ENCODE measurements at places on chromosomes 4 and X.

- no peak for DNase-seq
Observed at GRCh38 chrX:108736509-108737479, at the start of gene IRS4. IRS4 (minus strand) TSS chrX:108736563.

DNA sequence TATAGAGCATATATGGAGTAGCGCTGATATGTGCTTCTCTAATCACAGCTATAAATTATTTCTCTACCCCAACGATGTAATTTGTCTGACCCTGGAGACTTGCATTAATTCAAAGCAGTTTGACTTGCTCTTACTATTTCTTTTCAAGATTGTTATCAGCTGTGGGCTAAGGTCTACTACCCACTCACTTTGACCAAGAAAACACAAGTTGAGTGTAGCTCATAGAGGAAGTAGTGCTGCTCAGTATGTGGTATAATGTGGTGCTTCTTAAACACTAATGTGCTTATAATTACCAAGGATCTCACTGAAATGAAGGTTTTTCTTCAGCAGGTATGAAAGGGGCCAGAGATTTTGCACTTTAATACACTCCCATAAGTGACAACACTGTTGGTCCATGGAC is 70.1 kb downstream of the INPP4B start:
- no peak for DNase-seq

- no peak for DNase-seq
Observed at GRCh38 chrX:39757971-39758370, 339.8 kb downstream of the BCOR start.

- no peak for DNase-seq
Observed at GRCh38 chr4:92406488-92406887, 102.7 kb downstream of the GRID2 start.

- DNase-seq, result no peak
Observed at GRCh38 chrX:72169008-72169728, 12.4 kb upstream of the PIN4 start.

- DNase-seq, result peak; percentile 9
Observed at GRCh38 chrX:71989768-71990426, 79.3 kb downstream of the NHSL2 start.

- no peak for DNase-seq
Observed at GRCh38 chrX:31124536-31124935, 52.7 kb upstream of the FTHL17 start.

DNA sequence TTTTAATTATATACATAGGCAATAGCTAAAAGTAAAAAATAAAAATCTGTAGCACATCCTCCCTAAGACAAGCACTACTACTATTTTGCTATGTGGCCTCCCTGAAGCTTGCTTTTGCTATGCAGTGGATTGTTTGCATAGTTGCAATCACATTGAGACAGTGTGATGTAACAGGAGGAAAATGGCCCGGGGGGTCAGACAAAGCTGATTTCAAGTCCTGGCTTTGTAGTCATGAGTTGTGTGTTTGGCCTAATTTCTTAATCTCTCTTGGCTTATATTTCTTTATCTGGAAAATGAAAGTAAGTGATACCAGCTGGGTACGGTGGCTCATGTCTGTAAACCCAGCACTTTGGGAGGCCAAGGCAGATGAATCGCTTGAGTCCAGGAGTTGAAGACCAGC is 166.6 kb downstream of the LHFPL1 start:
- DNase-seq, result no peak

GRCh38 chrX:10755439-10756334 is 135.3 kb upstream of the MID1 start:
- DNase-seq, result peak; percentile 61

GRCh38 chr4:135508006-135508714 is 1306.6 kb upstream of the PABPC4L start:
- DNase-seq, result peak; percentile 87

DNA sequence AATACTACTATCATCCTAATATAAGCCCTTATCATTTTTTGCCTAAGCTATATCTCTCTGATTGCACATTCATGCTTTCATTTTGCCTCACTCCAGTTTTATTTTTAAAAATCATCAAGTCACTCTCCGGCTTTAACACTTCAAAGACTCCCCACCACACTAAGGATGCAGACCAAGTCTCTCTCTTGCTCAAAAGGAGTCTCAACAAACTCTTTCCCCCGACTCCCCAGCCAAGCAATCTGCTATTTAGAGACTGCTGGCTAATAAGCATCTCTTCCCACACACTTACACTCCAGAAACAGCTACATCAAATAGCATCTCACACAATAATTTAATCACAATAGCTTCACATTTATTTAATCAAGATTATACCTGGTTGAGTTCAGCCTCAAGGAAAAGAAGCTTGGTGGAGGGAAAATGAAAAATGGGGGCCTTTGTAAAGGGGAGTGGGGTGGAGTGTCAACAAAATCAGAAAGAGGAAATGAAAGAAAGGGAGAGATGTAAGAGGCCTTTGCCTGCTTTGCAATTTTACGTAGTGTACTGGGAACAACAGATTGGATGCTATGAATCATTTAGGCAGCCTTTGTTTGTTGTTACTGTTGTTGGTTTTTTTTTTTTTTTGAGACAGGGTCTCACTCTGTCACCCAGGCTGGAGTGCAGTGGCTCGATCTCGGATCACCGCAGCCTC is 104.1 kb upstream of the MCF2 start:
- no peak for DNase-seq

DNA sequence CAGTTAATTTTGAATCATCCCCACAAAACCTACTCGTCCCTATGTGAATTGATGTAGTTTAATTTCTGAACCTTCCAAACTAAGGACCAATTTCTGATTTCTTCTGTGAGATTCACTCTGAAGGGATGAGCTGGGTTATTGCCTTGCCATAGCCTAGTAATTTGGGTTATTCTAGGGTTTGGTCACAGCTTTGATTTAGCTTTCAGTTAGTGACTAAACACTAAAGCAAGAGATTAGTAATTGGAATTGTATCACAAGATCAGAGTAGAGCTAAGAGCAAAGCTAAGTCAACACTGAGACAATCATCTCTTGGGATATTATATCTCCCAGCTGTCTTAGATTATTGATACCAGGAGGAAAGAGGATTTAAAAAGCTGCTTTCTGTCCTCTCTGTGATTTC is 588.0 kb downstream of the CCSER1 start:
- no peak for DNase-seq

DNA sequence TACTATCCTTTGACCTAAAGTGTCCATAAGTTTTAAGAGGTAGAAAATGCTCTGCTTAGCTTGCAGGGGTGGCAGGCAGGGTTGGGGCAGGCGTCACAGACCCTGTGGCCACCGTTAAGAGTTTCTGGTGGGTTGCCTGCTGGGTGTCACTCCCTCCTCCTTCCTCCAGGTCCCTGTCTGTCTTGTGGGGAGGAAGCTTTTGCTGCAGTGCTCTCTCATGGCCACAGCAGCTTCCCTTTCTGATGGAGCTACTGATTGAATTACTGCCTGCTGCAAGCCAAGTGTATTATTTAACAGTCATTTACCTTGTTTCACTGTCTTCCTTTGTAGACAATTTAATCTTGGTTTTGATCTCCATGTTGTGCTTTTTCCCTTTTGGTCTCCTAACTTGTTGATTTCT is 384.6 kb downstream of the IDS start:
- no peak for DNase-seq

DNA sequence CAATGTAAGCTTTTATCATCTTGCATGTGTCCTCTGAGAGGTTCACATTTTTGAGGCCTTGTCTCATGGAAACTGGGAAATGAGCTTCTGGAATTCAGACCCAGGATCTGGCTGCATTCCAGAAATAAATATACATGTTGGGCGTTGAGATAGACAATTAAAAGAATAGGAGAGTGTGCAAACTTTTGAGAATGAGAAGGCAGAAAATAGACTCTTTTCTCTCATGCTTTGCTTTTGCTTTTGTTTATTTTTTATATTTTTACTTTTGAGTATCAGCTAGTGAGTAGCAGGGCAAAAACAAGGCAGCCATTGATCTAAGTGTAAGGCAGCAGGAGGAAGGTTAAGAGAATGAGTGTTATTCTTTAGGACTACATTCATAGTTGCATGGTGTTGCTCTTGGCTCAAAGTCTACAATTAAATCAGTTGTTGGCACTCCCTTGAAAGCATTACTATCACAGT is 12.4 kb downstream of the SHROOM3 start:
- no peak for DNase-seq

DNA sequence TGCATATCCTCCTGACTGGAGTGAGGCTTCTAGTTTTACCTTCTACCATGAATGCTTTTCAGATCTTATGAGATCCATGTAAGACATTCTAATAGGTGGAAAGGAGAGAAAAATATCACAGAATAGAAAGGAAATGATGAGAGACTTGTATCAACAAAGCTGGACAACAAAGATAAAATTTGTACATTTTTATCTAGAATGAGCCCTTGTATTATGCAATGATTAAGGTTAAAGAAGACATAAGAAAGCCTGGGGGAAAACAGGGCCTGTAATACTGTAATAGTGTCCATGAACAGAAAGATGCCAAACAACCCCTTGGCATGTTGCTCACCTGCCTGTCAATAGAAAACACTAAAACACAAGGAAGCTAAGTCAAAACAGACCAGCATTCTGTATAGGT is 44.2 kb upstream of the SCRG1 start:
- DNase-seq, result no peak

DNA sequence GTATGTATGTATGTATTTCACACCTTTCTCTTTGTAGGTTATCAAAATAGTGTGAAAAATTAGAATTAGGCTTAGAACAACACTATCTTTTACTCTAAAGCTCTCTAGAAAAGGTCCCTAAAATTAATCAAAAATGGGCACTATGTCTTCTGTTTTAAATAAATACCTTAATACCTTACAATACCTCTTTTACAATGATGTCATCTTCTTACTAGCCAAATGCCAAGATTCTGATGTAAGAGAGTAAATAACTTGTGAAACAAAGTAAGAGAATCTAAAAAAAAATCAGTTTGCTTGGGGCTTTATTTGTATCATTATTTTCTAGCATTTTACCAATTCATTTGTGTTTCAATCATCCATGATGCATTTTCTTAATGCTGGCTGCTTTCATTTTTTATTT is 402.2 kb upstream of the MAGEB2 start:
- DNase-seq, result no peak

GRCh38 chr4:14434483-14434882 is 567.8 kb upstream of the CPEB2 start:
- DNase-seq, result peak; percentile 43

GRCh38 chr4:113823291-113823659 is 61.7 kb upstream of the CAMK2D start:
- peak; percentile 60 for DNase-seq

GRCh38 chr4:40283413-40283812 is 51.7 kb upstream of the CHRNA9 start:
- no peak for DNase-seq

GRCh38 chr4:142112451-142112850 is 476.1 kb downstream of the IL15 start:
- peak; percentile 58 for DNase-seq

GRCh38 chrX:13396924-13397323 is 77.1 kb upstream of the ATXN3L start:
- peak; percentile 57 for DNase-seq

- no peak for DNase-seq
Observed at GRCh38 chrX:9528498-9528897, 63.6 kb downstream of the TBL1X start.

- DNase-seq, result no peak
Observed at GRCh38 chrX:25537699-25538098, 521.9 kb upstream of the ARX start.

DNA sequence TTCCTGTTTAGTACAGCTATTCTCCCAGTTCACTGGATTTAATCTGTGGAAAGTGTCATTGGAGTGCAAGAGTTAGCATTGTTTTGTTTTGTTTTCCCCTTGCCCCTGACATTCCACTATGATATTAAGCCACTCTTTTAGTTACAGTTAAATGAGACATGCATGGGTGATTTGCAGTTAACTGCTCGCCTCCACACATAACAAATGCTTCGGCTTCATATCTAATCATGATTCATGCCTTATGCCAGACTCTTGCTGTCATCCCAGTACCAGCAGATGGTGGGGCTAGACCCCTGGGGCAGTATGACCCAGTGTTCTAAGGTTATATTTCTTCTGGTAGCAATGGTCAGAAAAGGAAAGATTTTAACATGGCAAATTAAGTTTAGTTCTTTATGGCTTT is 80.1 kb downstream of the RAP1GDS1 start:
- peak; percentile 86 for DNase-seq

DNA sequence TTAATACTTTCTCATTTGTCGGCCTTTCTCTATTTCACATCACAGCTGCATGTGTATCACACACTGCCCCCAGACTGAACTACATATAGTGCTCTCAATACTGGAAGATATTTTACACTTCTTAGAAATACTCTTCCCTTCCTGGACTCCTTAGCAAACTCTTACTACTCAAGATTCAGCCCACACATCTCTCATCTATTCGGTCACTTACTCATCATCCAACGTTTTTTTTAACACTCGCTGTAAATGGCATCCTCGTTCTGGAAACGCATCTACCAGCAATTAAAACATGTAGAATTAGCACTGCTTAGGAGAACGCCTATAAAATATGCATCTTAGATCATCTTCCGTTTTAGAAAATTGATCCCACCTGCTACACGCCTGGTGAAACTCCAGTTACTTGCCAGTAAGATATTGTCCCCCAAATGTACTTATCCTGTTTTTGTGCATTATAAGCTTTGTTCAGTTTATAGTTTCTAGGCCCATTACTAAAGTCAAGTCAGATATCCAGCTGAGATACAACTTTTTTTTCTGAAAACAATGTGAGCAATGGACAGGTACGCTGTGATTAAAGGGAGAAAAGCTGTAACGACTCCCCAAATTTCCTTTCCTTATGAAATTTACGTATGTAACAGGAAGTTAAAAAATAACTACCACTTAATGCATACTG is 1.0 kb downstream of the LRP2BP start:
- no peak for DNase-seq

DNA sequence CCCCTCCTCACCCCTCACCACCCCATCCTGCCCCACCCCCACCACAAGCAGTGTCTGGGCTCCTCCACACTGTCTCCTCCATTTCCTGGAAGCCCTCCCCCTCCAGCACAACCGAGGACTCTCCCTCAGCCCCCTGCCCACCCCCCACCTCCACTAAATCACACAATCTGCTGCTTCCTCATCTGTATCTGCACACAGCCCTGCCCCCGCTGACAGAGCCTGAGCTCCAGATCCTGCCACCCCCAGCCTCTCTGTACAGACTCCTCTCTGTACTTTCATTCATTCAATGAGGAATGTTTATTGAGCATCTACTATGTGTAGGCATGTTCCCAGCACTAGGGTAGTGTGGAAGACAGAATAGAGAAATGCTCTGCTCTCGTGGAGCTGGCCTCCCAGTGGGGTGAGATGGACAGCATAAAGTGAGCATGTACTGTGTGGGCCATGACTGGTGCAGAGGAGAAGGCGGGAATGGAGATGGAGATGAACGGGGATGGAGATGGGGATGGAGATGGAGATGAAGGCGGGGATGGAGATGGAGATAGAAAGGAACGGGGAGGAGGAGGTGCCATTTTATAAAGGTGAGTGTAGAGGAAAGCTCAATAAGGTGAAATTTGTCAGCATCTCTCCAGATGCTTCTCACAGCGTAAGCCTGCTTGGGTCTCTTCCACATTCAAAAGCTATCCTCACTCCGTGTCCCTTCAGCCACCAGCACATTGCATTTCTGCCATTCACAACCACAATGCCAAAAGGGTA is 2.5 kb upstream of the PPP2R2C start:
- DNase-seq, result no peak

- DNase-seq, result no peak
Observed at GRCh38 chrX:97446298-97446882, 562.7 kb downstream of the RPA4 start.

All from LHCN-M2 (cell line).